ENCODE measurements at places on chromosomes 4 and X.
A peak's percentile ranks its signal among the peaks of the same experiment; 100 is the strongest.

DNA sequence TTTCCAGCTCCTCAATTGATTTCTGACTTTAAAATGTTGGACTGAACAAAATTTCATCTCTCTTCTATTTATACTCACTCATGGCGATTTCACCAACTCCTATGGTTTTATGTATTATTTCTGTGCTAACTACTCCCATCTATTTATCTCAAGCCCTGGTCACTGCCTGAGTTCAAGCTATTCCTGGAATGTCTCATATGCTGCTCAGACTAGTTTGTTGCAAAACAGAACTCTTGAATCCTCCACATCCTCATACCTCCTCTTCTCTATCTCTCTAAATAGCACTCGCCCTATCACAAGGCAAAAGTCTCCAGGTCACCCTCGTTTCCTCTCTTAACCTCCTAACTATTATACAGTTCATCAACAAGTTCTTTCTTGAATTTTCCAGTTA lies 19.0 kb upstream of the DDX60 start:
- DNase-seq, result no peak

DNA sequence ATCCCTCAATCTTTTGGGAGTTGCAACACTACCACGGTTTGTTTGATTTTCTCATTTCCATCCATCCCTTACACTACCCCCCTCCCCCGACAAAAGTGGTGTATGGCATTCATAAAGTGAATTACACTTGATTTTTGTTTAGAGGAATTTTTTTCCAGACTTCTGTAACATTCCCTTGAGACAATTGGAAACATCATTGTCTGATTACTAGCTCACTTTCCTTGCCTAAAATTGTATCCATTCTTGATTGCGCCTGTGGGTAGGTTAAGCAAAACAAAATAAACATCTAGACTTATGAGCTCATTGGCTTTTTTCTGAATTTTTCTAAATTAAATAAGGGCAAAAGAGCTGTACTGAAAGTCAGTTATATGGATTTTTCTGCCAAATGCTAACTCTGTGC lies 3.5 kb downstream of the GPC3 start:
- no peak for DNase-seq

DNA sequence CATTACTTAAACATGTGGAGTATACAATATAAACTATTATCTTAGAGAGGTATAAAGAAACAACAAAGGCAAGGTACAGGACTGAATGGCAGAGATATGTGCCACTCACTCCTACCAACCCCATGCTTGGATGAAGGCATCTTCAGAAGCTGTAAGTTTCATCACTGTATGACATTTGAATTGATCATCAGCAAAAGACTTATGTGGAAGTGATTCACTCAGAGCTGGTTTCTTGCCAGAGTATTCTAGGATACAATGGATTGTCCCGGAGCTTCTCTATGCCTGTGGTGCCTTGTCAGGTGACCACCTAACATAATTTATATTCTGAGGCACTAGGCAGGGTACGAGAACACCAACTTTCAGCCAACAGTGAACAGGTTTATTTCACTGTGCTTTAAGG lies 392.2 kb downstream of the PPP1R2C start:
- DNase-seq, result no peak

DNA sequence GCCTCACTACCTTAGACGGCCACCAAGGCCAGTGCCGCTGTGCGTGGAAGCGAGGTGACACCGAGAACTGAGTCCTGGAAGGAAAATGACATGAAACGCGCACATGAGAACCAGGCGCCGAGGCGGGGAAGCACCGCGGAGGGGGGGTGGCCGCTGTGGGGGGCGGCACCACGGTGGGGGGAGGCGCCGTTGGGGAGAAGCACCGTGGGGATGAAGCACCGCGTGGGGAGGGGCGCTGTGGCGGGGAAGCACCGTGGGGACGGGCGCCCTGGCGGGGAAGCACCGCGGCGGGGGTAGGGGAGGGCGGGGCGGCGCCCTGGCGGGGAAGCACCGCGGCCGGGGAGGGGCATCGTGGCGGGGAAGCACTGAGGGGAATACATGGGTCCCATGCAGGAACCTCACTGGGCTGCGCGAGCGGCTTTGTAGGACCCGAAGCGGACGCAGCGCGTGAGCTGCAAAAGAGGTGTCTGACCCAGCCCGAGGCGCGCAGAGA lies 28.0 kb downstream of the PPP2R3B start:
- no peak for DNase-seq

GRCh38 chr4:141395246-141395830 lies 174.6 kb downstream of the ZNF330 start:
- DNase-seq, result no peak

- DNase-seq, result no peak
These were observed 22.3 kb upstream of the AASDH start for GRCh38 chr4:56409511-56410090.

- no peak for DNase-seq
These were observed 95.5 kb downstream of the NSUN7 start for GRCh38 chr4:40845154-40845835.

DNA sequence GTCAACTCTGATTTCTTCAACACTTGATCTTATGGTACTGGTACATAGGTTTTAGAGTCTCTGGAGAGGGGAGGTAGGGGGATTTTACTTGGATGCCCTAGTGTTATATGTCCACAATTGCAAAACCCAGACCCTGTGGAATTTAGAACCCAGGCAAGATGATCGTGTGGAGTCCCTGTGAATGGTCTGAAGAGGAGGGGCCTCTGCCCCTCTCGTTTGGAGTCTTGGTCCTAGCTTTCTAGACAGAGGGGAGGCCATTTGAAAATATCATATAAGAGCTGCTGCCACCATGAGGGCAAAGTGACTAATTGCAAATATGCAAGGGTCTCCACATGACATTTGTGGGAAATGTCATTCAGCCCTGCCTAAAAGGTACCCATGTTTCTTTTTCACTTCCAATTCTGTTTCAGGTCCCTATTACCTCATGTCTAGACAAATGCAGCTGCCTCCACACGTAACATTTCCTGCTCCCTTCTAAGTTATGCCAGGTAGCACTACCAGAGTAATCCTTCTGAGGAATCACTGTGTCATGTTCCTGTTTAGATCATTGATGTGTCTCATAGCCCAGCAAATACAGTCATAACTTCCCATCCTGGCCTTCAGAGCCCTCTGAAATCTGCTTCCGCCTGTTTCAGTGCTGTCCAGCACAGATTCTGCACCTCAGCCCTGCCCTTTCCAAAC lies 126.8 kb downstream of the KLHL8 start:
- peak; percentile 37 for DNase-seq

- no peak for DNase-seq
These were observed 88.9 kb downstream of the RTL5 start for GRCh38 chrX:72042852-72043248.

DNA sequence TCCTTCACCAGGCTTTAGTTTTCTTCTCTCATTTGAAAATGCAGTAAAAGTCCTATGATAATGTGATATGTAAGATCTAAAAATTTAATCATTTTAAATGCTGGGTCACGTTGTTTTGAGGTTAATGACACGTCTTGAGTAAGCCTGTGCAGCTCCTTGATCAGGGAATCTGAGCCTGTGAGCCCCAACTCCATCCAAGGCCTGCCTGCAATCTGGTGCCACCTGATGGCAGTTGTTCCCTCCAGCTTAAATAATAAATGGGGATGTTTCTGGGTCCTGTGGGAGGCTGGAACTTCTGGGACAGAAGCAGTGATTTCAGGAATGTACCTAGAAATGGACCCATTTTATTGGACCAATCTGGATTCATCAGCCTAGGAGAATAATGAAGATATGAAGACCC lies 455.4 kb upstream of the ADGRL3 start:
- DNase-seq, result no peak

DNA sequence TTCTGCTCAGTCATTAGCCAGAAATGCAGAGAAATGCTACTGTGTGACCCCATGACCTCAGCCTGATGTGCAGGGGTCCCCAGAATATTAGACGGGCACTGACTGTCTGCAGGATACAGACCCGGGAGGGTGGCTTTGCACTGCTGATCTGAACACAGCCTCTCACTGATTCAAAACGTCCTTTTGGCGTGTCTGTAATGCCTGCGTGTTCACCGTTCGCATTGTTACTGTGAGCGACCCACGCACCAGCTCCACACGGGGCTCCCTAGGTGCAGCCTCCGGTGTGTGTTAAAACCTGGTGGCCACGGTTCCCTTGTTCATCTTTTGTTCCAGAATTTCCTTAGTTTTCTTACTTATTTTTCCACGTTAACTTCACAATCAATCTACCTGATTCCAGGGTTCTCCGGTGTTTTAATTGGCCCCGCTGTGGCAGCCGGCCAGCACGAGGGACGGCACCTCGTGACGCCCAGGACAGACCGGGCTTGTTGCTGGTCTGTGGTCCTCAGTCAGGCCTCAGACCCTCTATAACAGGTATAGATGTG lies 32.0 kb upstream of the SPON2 start:
- DNase-seq, result no peak

- DNase-seq, result no peak
These were observed 36.9 kb upstream of the PRSS12 start for GRCh38 chr4:118389721-118390120.

GRCh38 chr4:154164931-154165839 lies 326.4 kb downstream of the DCHS2 start:
- DNase-seq, result no peak

DNA sequence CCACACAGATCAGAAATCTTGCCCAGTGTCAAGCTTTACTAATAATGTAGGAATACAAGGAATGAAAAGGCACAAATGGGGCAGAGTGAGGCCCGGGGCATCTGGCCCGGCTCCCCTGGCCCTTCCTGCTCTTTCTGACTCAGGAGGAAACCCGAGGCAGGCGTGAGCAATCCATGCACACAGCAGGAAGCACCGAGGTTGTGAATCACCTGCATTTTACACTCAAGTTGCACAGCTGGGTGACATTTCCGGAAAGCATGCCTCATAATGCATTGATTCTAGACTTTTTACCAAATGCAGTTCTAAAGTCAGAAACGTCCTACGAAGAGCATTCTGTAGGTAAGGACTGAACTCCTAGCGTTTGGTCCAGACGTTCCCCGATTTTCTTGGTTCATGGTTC lies 38.9 kb downstream of the PRIMPOL start:
- no peak for DNase-seq

- DNase-seq, result no peak
These were observed 37.5 kb downstream of the MAGEC1 start for GRCh38 chrX:141941234-141941633.

- DNase-seq, result no peak
These were observed 30.8 kb downstream of the MND1 start for GRCh38 chr4:153375303-153375702.

- no peak for DNase-seq
These were observed 21.9 kb downstream of the BMP3 start for GRCh38 chr4:81052119-81053068.

- DNase-seq, result no peak
These were observed 50.5 kb upstream of the GUCY1A1 start for GRCh38 chr4:155616117-155616516.

- DNase-seq, result no peak
These were observed 1793.7 kb upstream of the TENM3 start for GRCh38 chr4:180449395-180449956.

DNA sequence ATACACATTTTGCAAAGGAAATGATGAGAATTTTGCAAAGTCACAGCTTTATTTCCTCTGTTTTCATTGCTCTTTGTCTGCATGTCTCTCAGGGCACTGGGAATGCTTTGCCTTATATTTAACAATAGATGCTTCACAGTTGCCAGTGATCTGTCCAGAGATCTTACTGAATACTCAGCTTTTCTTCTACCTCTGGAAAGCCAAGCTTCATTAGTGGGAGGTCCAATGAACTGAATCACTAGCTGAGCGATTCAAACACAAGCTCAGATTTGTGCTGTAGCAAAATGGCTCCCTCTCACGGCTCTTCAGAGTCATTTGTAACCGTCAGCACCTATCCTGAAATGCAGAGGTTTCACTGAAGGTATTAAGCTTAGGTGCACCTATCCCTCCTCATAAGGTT lies 138.9 kb downstream of the DCLK2 start:
- peak; percentile 53 for DNase-seq

- no peak for DNase-seq
These were observed at the start of gene NWD2 for GRCh38 chr4:37244583-37245390. TSS of gene NWD2 (plus strand) at chr4:37244743. CDS start at chr4:37245068, 325 bp downstream.

GRCh38 chr4:76589872-76590797 lies 155.1 kb downstream of the SHROOM3 start:
- no peak for DNase-seq

GRCh38 chrX:119391279-119391678 lies 7.9 kb upstream of the SLC25A43 start:
- DNase-seq, result no peak

GRCh38 chr4:86908251-86908657 lies 16.0 kb upstream of the C4orf36 start:
- no peak for DNase-seq

- DNase-seq, result no peak
These were observed 1.5 kb upstream of the MSMO1 start for GRCh38 chr4:165325732-165326512.

GRCh38 chrX:153592091-153592833 lies 6.7 kb downstream of the CCNQ start:
- no peak for DNase-seq

GRCh38 chr4:108779958-108780357 lies 17.1 kb upstream of the ETNPPL start:
- no peak for DNase-seq

GRCh38 chr4:11669156-11669555 lies 240.5 kb upstream of the HS3ST1 start:
- no peak for DNase-seq

GRCh38 chr4:175646802-175647201 lies 165.3 kb downstream of the GPM6A start:
- no peak for DNase-seq

GRCh38 chr4:3878678-3879077 lies 112.5 kb downstream of the ADRA2C start:
- no peak for DNase-seq

DNA sequence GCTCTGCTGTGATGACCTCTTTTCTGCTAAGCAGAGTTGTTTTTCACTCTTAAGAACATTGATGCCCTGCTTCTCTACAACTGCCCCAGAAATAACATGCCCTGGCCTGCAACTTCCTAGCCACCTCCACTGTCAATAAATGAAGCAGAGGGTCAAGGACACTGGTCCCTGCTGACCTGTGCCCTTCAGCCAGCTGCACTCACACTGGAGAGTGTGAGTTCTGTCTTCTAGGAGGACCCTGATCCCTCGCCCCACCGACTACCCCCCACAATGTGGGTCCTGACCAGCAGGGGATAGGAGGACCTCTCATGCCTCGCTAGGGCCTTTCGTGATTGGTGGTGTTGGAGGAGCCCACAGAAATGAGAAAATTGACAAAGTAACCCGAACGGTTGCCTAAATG lies 408.1 kb upstream of the GALNT7 start:
- no peak for DNase-seq

- no peak for DNase-seq
These were observed 20.4 kb upstream of the TBC1D14 start for GRCh38 chr4:6889101-6889735.

All from urinary bladder (tissue), 4 donors.